ENCODE measurements at places on chromosomes 1 and 21. TPM values are rescaled to one million over a fixed set of nuclear protein-coding genes. Genes with fewer than 3 reads are reported as not detected.

DNA sequence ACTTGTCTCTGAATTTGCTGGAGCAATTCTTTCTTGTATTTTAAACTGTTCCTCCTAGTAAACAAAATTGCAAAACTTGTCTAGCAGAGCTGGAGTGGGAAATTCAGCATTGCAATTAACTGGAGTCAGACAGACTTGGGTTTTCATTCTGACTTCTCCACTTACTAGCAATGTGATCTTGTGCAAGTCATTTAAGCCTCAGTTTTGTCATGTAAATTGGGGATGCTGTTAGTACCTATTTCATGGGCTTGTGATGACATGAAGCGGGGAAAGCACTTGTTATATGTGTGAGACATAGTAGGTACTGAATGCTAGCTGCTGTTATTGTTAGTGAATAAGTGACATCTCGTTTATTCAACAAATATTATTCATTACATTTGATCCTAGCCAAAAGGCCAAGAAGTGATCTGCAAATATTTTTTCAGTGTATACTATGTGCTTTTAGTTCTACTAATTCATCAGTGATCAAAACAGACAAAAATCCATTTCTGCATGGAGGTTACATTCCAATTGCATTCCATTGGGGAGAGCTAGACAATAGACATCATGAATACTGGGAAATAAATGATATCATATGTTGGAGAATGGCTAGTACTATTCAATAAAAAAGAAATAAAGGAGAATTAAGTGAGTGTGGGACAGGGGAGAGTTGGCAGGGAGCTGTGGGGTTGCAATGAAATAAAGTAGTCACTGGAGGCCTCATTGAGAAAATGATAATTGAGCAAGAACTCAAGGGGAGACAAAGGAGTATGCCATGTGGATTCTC is 47.1 kb downstream of the CACHD1 start:
- no peak for DNase-seq

CLEC20A gene
- not detected for total RNA-seq

MSTO1 gene
- 9.6 TPM for total RNA-seq

- no peak for DNase-seq
These were observed 143.5 kb downstream of the ASTN1 start for GRCh38 chr1:177020851-177021589.

GRCh38 chr1:159088050-159088449 is 11.5 kb upstream of the AIM2 start:
- no peak for DNase-seq

CDC20 gene
- total RNA-seq: 1.3 TPM

GRCh38 chr1:7408771-7409150 is 362.3 kb upstream of the VAMP3 start:
- DNase-seq: no peak

CYP4B1 gene
- 882 TPM for total RNA-seq

GRCh38 chr1:4045397-4046010 is 145.4 kb upstream of the C1orf174 start:
- DNase-seq: no peak

HSPB7 gene
- 19.0 TPM for total RNA-seq

- DNase-seq: no peak
These were observed at the start of gene MARK1 for GRCh38 chr1:220527908-220528678. MARK1 (plus strand) TSS chr1:220528136; CDS start chr1:220528823, 687 bp downstream.

GRCh38 chr1:160942926-160943325 is 11.7 kb downstream of the ITLN2 start:
- no peak for DNase-seq

- DNase-seq: no peak
These were observed 39.8 kb downstream of the OLIG1 start for GRCh38 chr21:33109574-33110339.

TSPAN2 gene
- total RNA-seq: 2.6 TPM

DNA sequence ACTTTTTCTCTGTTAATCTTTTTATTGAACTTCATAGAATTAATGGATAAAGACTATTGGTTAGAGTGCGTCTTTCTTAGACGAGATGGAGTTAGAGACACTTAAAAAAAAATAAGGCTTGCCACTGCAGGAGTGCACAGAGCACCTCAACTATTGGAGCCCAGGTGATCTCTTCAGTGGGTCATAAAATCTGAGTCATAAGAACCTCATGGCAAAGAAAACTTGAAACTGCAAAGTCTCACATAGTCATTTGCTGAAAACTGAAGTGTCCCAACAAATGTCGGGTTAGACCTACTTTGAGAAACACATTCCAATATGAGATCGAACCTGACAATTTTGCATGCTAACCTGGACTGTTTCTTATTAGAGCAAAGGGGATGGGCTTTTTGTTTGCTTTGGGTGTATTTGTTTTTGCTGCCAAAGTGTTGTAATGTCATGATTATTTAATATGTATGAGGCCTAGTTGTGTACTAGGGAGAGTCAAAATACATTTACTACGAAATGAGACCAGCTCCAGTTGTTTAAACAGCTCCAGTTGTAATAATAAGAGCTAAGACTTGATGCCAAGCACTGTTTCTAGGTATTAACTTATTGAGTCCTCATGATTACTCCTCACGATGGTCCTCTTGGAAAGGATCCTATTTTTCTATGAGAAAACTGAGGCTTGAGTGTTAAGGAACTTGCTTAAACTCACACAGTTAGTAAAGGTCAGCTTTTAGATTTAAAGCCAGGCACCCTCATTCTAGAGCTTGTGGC is 65.1 kb downstream of the DDR2 start:
- DNase-seq: no peak

GRCh38 chr1:11342621-11343032 is 69.6 kb downstream of the UBIAD1 start:
- no peak for DNase-seq

DNA sequence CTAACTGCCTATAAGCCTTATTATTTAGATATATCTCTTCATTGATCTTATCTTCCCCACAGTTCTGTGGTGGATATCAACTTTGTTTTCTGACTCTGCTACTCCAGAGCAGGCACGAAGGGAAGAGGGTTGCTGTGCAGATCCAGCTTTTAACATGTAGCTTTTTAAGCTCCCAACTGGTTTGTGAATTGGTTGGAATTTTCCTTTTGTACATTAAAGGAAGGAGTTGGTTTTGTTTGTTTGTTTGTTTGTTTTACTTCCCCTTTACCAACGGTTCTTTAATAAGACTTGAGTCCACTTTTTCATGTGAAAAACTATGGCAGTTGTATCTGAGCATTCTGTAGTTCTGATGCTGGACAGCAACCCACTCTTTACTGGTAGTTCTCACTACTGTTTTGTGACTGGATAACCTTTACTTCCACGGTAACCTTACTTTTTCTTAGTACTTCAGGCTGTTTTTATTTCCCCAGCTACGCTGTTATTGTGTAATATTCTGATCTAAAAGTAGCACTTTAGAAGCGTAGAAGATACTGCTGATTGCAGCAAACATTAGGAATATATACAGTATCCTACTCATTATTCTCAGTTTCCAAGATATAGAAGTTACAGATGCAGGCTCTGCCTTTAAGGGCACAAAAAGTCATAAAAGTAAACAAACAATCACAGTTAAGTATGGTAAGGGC is 1.6 kb downstream of the GNPAT start:
- DNase-seq: no peak

ZBTB8A gene
- 10.0 TPM for total RNA-seq

GRCh38 chr1:67407498-67407897 is 22.7 kb downstream of the SERBP1 start:
- DNase-seq: no peak

DNA sequence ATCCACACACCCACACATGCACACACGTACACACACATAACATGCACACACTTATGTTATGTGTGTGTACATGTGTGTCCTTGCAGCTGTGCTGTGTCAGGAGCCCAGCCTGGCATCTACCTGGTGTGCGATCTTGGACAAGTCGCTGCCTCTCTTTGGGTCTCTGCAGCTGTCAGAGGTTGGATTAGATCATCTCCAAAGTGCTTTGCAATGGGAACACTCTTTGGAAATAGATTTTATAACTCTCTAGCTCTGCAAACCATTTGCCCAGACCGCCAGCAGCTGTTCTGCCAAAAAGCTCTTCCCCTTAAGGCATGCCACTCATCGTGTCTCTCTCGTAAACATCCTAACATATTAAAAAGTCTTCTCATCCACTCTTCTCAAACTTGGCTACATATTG is 4.7 kb downstream of the PKP1 start:
- no peak for DNase-seq

DNA sequence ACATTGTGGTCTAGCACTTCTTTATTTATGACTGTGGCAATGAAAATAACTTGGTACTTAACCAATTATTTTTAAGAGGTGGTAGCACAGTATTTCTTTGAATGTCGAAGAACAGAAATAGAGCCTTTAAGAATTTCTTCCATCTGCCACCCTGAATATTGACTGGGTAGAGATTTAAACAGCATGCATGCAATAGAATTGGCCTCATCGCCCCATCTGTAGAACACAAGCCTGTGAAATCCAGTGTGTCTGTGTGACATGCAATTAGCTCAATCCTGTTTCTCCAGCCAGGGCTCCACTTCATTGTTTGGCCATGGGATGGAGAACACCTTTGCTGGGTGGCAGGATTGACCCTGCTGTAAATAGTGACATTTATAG is 17.1 kb upstream of the KLHDC8A start:
- DNase-seq: no peak

DNA sequence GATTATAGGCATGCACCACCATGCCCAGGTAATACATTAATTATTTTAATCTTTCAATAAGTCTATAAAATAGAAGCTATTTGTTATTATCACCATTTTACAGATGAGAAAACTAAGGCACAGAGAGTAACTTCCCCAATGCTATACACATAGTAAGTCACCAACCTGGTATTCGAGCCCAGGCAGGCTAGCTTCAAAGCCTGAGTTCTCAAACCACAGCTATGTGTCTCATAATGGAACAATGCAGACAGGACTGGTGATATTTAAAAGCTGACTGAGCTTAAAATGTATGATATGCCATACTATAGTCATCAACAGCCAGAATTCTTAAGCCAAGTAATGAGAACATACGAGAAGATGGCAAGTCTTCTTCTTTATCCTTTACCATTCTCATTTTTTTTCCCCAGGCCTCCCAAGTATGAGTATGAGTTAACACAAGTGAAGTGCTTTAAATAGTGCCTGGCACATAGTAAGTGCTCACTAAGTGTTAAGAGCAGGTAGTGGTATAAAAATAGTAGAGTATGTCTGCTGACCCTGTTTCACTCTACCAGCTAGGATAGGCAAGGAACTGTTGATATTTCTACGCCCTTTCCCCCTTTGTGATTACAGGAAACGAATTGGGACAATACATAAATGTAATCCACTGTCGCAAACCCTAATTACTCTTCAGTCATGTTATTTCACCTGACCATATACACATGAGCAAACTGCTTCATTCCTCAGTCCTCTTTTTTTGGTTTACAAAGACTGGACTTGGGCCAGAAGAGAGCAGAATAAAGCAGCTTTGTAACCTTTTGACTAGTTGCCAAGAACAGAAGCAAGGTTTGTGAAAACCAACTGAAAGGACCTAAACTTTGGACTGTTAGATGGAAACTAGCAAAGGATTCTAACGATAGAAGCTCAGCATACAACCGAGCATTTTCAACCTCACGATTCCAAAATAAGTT is 9.5 kb downstream of the EYA3 start:
- DNase-seq: no peak

PLA2G2D gene
- total RNA-seq: not detected

DNA sequence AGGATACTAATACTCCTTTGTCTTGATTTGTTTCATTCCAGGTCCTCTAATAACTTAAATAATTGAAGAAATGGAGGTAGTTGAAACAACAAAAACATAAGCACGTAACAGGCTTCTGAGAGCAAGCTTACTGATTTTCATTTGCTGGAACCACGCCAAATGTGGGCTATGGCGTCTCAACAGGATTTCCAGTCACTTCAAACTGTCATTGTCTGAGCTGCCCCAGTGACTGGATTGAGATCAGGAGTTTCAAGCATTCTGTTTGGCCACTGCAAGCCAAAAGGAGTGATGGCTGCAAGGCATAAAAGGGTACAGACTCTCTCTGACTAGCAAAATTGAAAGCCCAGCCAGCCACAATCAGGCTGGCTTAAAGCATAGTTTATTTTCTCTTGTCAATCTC is 289.9 kb downstream of the DPYD start:
- no peak for DNase-seq

GRCh38 chr1:231338270-231339128 is at the start of gene SPRTN:
SPRTN (plus strand) TSS chr1:231338293; CDS start chr1:231338384, 91 bp downstream.
- DNase-seq: no peak

EYA3 gene
- 18.1 TPM for total RNA-seq

SH2D5 gene
- under 0.01 TPM for total RNA-seq

MYOC gene
- 2.0 TPM for total RNA-seq

GRCh38 chr1:230012093-230012393 is 55.0 kb upstream of the GALNT2 start:
- DNase-seq: no peak

LCE2C gene
- not detected for total RNA-seq

GRCh38 chr1:153430561-153430960 is 14.2 kb downstream of the S100A7A start:
- DNase-seq: no peak

DNA sequence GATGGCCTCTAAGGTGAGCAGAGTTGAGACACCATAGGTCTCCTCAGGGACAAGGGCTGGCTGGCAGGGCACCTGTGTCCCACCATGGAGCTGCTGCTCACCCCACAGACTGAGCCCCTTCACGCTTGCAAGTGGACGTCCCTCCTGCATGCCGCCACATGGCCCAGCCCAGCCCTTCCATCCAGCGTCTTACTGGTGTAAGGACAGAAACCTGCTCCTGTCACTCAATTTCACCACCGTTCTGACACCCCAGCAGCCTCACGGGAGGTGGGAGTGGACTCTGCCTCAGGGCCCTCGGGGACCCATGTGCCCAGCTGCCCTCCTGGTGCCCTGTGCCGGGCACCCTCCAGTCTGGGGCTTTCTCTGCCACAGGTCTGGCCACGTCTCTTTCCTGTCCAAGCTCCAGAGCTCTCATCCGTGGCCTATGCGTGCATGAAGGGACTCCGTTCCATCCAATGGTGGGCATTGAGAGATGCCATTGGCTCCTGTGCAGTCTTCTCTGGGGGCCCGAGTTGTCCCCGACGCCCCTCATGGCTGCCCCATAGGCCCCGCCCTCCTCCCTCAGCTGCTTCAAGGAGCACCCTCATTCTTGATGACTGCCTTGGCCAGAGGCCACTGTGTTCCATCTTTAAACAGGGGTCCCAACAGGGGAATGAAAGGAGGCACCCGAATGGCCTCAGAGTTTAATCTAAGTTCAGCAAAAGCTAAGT is 42.6 kb upstream of the COL6A1 start:
- no peak for DNase-seq

DNA sequence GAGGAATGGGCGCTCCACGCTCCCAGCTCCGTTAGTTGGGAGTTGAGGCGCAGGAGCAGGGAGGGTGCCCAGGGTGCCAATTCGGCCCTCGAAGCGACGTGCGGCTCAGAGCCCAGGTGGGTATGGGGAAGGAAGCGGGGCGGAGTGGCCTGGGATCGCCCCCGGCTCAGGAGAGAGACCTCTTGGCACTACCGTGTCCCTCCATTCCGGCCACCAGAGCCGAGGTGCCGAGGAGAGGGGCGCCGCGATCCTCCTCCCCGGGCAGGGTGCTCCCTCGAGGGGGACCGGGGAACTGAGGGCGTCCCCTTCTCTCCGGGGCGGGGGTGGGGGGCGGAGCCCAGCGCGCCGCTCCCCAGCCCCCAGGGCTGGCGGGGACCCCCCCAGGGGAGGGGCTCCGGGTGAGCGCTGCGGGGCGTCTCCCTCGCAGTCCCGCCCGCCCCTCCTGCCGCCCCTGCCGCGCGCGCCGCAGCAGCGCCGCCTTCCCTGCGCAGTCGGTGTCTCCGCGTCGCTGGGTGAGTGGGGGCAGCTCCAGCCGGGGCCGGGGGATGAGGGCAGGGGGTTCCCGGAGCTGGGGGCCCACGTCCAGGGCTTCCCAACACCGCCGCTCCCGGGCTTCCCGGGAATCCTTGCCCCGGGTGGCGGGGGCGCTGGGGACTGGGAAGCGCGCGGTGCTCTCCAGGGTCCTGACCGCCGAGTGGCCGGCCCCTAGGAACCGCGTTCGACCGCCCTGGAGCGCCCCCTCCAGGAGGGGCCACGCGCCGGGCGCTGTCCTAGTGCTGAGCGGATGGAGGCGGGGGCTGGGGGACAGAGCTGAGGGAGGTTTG is at the start of gene HPCA:
Gene HPCA (plus strand): TSS at position 488 of the 824 bp plus-strand sequence. CDS start 2,408 bp downstream, outside the sequence.
- DNase-seq: no peak

All from breast epithelium (tissue), 4 donors.